ENCODE measurements at places on chromosomes 6 and 20. TPM values are rescaled to one million over a fixed set of nuclear protein-coding genes. Genes with fewer than 3 reads are reported as not detected.

Gene SLC17A1
- total RNA-seq = not detected

Gene TRMT6
- total RNA-seq = 11.4 TPM

Gene KCNQ2
- not detected for total RNA-seq

Gene FAM184A
- 0.50 TPM for total RNA-seq

Gene OR2B6
- total RNA-seq = not detected

Gene BMP7
- total RNA-seq = not detected

Gene ZSCAN31
- 6.2 TPM for total RNA-seq

DNA sequence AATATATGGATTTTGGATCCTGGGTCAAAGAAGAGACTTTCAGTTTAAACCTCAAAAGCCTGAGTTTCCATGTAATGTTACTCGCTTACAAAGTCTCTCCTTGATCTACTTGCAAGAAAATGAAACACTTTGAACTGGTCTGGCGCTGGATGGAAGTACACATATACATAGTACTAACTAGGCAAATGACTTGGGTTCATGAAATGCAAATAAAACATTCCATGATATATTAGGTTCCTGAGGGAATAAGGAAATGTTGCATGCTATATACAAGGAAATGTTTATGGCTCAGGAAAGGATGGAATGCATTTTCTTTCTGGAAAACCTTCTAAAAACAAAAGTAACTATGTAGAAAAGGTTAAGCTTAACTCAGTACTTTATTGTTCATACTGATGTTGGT lies 11.4 kb upstream of the TXLNB start:
- peaks cover 2% of the 10 kb centered on the region for H3K4me1 ChIP-seq
- H3K27ac ChIP-seq = no peak overlapping the region
- no peak overlapping the region for H3K4me3 ChIP-seq
- no peaks in the 10 kb centered on the region for H3K36me3 ChIP-seq
- no peak for DNase-seq

DNA sequence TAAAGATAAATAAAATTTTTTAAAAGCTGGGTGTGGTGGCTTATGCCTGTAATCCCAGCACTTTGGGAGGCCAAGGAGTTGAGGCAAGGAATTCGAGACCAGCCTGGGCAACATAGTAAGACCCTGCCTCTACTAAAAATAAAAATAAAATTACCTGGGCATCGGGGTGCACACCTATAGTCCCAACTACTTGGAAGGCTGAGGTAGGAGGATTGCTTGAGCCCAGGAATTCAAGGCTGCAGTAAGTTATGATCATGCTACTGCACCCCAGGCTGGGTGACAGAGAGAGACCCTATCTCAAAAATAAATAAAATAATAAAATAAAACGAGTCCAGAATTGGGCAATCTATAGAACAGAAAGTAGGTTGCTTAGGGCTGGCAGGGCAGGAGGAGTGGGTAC lies 228.7 kb downstream of the BCAS1 start:
- DNase-seq = no peak
- H3K27me3 ChIP-seq = no peaks in the 10 kb centered on the region
- H3K4me3 ChIP-seq = no peak overlapping the region
- H3K27ac ChIP-seq = no peak overlapping the region
- no peaks in the 10 kb centered on the region for H3K36me3 ChIP-seq
- peaks cover 10% of the 10 kb centered on the region for H3K4me1 ChIP-seq

GRCh38 chr6:104959026-104959858 lies 2.3 kb downstream of the LIN28B start:
- no peaks in the 10 kb centered on the region for H3K36me3 ChIP-seq
- H3K27me3 ChIP-seq = peaks cover 53% of the 10 kb centered on the region
- no peak overlapping the region for H3K27ac ChIP-seq
- H3K4me3 ChIP-seq = no peak overlapping the region
- peaks cover 21% of the 10 kb centered on the region for H3K4me1 ChIP-seq
- DNase-seq = no peak

GRCh38 chr6:116158641-116159040 lies 32.7 kb upstream of the COL10A1 start:
- H3K27me3 ChIP-seq = no peaks in the 10 kb centered on the region
- peaks cover 4% of the 10 kb centered on the region for H3K4me1 ChIP-seq
- no peak for DNase-seq
- peaks cover 6% of the 10 kb centered on the region for H3K36me3 ChIP-seq
- H3K27ac ChIP-seq = no peak overlapping the region

DNA sequence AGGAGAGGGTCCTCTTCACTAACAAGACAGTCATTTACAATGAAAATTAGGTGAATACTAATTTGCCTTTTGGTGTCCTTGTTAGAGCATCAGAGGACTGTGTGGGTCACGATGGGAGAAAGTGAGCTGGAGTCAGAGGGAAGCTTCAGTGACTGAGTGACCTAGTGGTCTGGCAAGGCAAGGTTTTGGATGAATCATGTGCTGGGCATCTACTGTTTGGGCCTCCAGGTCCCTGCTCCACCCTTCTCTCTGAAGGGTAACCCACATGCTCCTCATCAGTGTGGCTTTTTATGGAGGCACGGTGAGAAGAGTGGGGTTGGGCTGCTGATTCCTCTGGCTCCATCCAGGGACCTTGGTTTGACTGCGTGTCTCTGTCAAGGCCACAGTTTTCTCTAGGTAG lies 60.5 kb upstream of the EXOC2 start:
- no peak for DNase-seq
- H3K27me3 ChIP-seq = no peaks in the 10 kb centered on the region
- no peak overlapping the region for H3K27ac ChIP-seq
- H3K4me1 ChIP-seq = peaks cover 2% of the 10 kb centered on the region
- H3K4me3 ChIP-seq = no peak overlapping the region

GRCh38 chr20:34753706-34754461 lies 49.7 kb downstream of the TP53INP2 start:
- no peaks in the 10 kb centered on the region for H3K27me3 ChIP-seq
- H3K36me3 ChIP-seq = peaks cover 61% of the 10 kb centered on the region
- no peak overlapping the region for H3K27ac ChIP-seq
- H3K4me3 ChIP-seq = no peak overlapping the region
- H3K4me1 ChIP-seq = no peaks in the 10 kb centered on the region

- H3K4me3 ChIP-seq = no peak overlapping the region
- peaks cover 53% of the 10 kb centered on the region for H3K27me3 ChIP-seq
- no peak overlapping the region for H3K27ac ChIP-seq
Measured at GRCh38 chr20:57341663-57342062, 9.4 kb upstream of the RAE1 start.

DNA sequence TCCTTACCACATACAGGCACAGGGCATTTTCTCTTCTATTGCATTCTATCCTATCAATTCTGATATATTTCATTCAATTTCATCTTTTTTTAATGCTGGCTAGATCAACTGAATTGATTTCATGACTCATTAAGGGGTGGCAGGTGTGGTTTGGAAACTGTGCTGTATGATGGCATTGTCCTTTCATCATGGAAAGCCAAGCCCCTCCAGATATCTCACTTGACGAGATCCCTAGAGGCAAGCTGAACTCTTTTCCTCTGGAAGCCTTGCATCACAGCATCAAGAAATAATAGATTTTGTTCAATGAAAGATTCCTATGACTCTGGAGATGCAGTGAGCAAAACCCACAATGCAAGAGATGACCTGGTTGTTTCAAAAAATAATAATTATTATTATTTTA lies 401.2 kb downstream of the PREX1 start:
- H3K27me3 ChIP-seq = peaks cover 40% of the 10 kb centered on the region
- no peaks in the 10 kb centered on the region for H3K36me3 ChIP-seq
- no peaks in the 10 kb centered on the region for H3K4me1 ChIP-seq
- DNase-seq = no peak
- H3K4me3 ChIP-seq = no peak overlapping the region

DNA sequence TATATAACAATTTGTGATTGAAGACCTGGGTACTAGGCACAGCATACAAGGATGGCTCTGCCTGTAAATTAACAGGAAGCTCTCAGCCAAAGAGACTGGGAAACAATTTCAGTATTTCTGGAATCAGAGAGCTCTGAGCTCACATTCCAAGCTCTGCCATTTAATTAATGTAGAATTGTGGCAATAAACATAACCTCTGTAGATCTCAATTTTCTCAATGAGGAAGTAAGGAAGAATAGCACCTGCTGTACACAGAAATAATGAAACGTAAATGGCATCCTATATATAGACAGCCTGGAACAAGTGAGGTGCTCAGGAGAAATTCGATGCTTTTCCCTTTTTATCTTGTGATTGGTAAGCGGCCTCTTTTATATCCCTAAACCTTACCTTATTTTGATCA lies 538.5 kb upstream of the JAG1 start:
- H3K36me3 ChIP-seq = no peaks in the 10 kb centered on the region
- no peak overlapping the region for H3K4me3 ChIP-seq
- no peak for DNase-seq
- H3K27ac ChIP-seq = no peak overlapping the region
- peaks cover 68% of the 10 kb centered on the region for H3K4me1 ChIP-seq
- no peaks in the 10 kb centered on the region for H3K27me3 ChIP-seq

DNA sequence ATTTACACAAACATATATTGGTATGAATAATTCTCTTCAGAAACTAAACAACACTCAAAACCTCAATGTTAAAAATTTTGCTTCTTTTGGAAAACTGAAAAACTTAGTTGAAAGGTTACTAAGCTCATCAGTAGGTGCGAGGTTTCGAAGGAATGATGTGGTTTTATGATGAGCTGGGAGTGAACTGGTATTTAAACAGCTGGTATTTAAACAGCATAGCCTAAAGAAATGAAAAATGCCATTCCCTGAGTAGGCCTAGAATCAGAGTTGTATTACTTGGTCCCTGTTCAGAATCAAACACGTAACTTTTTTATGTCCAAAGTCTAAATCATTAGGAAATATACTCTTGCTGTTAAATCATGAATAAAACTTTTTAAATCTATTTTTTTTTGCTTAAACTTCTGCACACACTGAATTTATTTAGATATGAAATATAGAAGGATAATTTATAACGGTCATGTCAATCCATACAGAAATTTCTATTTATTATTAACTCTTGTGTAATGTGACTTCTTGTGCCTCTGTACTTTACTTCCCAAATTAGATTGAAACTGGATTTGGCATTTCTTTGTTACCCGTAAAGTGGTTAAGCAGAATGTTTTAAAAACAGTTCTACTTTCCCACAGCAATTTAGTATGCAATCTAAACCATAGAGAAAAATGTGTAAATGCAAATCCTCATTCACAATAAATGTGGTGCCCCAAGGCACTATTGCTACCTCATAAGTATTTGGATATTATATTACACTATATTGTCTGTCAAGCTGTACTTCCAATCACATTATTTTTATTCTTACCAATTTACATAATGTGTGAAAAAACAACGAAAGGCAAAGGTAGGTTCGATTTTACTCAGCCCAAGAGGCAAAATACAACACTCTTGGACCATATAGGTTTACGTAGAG lies 124.1 kb downstream of the HS3ST5 start:
- no peak overlapping the region for H3K27ac ChIP-seq
- H3K36me3 ChIP-seq = no peaks in the 10 kb centered on the region
- no peaks in the 10 kb centered on the region for H3K27me3 ChIP-seq
- H3K4me1 ChIP-seq = peaks cover 4% of the 10 kb centered on the region
- no peak overlapping the region for H3K4me3 ChIP-seq

- peaks cover 3% of the 10 kb centered on the region for H3K36me3 ChIP-seq
- H3K27ac ChIP-seq = peak overlapping the region; percentile 99
- peak overlapping the region; percentile 97 for H3K4me3 ChIP-seq
- no peak for DNase-seq
- peaks cover 48% of the 10 kb centered on the region for H3K4me1 ChIP-seq
- H3K27me3 ChIP-seq = peaks cover 18% of the 10 kb centered on the region
Measured at GRCh38 chr6:159969204-159969912, 476 bp downstream of the IGF2R start.

Data from osteocyte (in vitro differentiated cells).